CD4-positive, alpha-beta T cell treated with Interleukin-15 for 4 hours (primary cell): ENCODE measurements at places on chromosomes 2 and 18.

DNA sequence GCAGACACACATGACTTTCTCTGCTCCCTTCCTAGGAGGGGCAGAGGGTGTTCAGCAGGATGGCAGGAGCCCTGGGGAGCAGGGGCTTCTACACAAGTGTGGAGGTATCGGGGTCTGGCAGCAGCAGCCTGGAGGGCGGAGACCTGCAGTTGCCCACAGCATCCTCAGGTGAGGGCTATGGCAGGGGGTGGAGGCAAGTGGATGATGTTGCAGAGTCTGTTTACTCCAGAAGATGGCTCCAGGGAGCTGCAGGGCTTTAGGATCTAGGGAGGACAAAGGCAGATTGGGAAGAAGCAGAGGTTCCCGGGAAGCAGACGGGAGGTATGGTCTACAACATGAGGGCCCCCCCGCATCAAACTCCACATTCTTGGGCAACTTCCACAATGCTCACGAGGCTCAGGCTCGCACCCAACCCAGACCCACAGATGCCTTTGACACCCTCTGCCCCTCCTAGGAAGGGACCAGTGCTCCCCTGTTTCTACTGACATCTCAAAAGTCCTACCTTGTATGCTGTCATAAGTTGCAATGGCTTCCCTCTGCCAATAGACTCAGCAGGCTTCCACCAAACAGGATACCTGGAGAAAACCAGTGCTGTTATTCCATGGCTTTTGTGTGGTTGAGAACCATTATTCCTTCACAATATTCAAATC is 12.0 kb upstream of the ATP6V1C2 start:
- no peak for DNase-seq

DNA sequence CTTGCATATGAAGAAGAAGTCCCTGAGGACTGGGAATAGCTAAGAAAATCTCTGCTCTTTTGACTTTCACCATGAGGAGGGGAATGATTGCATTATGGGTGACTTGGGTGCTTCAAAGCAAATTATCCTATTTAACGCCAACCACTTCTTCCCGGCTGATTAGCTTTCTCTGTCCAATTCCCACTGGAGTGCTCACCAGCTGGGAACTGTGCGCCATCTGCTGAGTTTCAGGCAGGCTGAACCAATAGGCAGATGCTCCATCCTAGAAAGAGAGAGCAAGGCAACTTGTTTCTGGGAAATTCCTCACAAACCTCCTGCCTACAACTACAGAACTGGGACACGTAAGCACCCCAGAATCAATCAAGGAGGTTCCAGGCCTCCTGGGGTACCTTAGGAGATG is 49.4 kb downstream of the POLE4 start:
- no peak for DNase-seq

DNA sequence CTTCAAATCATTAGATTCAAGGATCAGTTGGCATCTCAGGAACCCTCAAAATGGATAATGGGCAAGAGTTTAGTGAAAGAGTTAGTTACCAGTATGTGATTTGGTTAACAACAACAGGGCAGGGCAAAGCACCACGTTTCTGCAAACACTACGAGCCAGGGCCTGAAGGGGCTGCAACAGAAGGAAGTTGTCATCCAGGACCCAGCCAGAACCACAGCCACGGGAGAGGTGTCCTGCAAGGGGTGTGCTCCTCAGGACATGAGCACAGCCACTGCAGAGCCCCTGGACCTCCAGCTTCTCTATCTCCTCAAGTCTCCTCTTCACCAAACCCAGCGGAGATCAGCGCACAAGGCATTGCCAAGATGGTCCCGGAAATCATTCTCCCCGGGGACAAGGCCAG is 173.3 kb upstream of the PIEZO2 start:
- DNase-seq, result no peak

GRCh38 chr2:13968811-13969210 is 663.7 kb upstream of the LRATD1 start:
- no peak for DNase-seq

- DNase-seq, result no peak
Observed at GRCh38 chr2:176147800-176148496, 3.4 kb upstream of the HOXD4 start.

GRCh38 chr2:206443735-206444527 is 599 bp downstream of the ADAM23 start:
- no peak for DNase-seq

DNA sequence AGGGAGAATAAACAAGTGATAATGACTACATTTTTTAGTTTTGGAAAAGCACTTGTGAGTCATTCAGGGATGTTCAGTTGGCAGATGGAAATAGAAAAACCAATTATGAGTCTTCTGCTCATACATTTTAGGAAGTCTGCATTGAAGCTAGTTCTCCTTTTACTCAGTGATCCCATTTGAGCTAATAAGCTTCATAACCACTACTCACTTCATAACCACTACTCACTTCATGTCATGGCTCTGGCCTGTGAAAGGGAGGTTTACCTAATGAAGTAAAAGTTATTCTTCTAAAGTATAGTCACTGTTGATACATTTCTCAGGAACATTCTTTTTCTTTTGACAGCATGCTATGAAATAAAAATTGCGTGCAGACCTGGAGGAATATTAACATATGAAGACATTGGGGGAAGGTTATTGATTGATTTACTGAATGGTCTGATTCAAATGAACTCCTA is 948.7 kb downstream of the TSN start:
- DNase-seq, result no peak

DNA sequence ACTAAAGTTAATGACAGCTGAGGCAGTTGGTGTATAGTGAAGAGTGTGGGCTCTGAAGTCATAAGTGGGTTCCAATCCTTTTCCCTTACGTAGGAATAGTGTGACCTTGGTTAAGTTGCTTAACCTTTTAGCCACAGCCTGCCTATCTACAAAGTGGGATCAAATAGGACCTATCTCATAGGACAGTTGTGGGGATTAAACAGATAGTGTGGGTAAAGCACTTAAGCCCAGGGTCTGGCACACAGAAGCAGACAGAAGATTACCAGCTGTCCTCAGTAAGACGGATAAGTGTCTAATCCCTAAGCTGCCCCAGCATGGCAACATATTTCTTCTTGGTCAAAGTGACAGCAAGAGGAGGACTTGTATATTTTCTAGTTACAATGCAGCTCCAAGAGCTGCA is 28.2 kb downstream of the UBE2F start:
- DNase-seq, result no peak

DNA sequence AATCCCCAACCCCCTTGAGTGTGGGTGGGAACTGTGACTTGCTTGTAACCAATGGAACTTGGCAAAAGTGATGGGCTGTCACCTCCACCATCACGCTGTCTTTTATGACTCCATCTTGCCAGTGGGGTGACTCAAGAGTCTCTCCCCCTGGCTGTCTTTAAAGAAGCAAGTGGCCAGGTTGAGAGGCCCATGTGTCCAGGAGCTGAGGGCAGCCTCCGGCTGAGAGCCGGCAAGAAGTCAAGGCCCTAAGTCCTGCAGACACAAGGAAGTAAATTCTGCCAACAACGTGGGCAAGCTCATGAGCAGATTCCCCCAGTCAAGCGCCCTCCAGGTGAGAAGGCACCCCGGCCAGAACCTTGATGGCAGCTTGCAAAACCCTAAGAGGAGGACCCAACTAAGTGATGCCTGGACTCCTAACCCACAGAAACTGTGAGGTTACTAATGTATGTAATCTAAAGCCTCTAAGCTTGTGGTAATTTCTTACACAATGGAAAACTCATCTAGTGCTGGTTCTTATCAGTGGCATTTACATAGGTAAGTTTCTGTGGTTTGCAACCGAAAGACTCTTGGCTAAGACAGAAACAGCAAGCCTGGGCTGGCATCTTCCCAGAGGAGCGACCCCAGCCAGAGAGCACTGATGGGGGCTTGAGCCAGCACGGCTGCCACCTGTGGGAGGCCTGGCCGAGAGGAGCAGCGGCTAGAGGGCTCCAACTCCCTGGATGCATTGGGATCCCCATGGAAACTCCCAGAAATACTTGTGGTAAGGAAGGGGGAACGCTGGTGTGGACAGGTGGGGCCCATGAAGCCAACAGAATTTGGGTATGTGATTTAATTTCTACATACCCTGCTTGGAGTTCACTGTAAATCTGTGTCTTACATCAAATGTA is 49.3 kb downstream of the CIB4 start:
- no peak for DNase-seq

DNA sequence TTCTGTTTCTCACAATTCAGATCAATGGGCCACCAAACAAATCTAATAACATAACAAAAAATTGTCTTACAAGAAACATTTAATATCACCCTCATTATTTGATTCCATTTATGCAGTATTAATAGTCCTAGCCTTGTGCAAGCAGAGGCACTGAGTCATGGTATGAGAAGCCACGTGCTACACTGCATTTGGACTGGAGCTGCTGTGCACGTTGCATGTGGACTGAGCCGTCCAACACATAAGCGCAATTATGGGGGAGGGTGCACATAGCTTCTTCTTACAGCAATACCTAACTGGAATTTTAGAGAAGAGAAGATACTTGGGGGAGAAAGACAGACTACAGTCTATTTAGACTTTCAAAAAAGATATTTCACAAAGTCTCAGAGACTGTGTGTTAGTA is 329.6 kb upstream of the ID2 start:
- DNase-seq, result no peak

- no peak for DNase-seq
Observed at GRCh38 chr18:78576967-78577366, 402.7 kb upstream of the SALL3 start.

GRCh38 chr2:240452462-240453256 is 17.2 kb downstream of the GPC1 start:
- no peak for DNase-seq

- no peak for DNase-seq
Observed at GRCh38 chr2:113406114-113406513, 31.4 kb upstream of the ZNG1B start.

DNA sequence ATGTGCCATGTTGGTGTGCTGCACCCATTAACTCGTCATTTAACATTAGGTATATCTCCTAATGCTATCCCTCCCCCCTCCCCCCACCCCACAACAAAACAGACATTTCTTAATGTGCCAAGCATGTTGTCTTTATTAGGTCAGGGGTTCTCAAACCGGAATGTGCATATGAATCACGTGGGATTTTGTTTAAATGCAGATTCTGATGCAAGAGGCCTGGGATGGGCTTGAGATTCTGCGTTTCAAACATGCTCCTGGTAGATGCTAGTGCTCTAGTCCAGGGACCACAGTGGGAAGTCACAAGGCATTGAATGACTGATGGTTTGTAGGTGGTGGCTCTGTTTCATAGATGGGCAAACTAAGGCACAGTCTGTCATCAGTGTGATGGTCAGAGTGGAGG is 184.7 kb downstream of the SMAD7 start:
- no peak for DNase-seq

DNA sequence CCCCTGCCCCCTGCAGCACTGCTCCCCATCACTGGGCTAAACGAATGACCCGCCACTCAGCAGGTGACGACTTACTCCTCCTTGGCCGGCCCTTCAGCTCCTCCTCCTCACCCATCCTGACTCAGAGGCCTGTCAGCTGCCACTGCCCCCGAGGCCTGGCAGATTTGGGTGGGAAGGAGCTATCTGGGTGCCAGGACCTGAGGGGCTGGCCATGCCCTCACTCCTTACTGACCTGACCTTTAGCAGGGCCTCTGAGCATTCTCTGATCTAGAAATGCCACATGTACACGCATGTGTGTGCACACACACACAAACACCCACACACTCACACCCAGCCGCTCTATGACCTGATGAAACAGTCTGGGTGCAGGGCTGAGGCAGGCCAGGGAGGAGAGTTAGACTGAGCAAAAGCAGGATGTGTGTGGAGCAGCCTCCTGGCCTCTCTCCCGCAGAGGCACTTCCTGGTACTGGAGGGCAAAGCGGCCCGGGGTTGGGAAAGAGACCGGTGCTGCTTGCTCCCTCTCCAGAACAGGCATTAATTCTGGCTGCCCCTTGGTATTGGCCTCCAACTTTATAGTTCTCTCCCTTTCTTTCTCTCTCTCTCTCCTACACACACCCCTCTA is 68.0 kb downstream of the ZFP36L2 start:
- peak; percentile 62 for DNase-seq

- DNase-seq, result no peak
Observed at GRCh38 chr2:139805441-139805840, 1025.3 kb upstream of the NXPH2 start.

DNA sequence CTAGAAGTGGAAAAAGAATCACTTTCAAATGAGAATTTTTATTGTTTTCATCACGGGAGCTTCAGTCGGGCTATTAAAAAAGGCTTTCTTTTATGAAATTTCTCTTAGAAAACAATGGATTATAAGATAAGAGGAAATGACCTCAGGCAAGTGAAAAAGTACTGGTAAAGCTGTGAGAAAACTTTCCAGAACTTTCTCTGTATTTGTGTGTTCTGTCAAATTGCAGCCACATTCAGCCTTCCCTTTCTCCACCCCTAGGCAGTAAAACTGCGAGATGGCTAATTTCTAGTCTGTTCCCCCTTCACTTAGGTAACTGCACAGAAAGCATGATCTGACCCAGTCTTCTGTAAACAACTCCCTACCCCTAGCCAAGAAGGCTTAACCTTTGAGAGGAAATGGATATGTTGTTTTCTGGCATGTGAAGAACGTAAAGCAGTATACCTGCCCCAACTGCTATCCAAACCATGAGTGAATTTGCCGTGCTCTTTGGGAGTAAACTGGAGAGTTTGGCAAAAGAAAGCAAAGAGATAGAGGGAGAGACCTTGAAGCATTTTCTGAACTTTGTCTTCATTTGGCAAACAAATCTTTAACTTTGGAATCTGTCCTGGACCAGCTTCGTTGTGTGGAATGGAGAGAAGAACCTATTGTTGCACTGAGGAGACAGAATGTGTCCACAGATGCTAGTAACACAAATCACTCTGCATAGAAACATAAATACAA is 105.4 kb downstream of the ETAA1 start:
- DNase-seq, result no peak

GRCh38 chr2:12259493-12259892 is 457.2 kb upstream of the TRIB2 start:
- DNase-seq, result no peak

DNA sequence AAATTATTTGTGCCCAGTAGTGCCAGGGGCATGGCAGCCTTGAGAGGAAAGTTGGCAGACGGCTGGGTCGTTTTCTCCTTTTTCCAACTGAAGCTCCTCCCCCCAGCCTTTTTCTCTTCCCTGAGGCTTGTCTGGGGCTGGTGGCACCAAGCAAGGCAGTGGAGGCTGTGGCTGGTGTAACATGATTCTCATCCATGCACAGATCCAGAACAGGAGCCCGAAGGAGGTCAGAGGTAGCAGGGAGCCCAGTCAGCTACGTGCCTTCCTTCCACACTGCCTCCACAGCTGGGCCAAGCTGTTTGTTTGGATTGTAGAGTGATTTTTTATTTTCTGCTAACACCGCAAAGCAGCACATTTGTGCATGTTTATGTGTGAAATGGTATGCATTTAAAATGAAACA is 170.3 kb upstream of the MGAT5 start:
- DNase-seq, result no peak

- DNase-seq, result no peak
Observed at GRCh38 chr2:71926089-71926447, 221.6 kb downstream of the CYP26B1 start.

GRCh38 chr18:25231327-25231691 is 120.7 kb downstream of the ZNF521 start:
- DNase-seq, result no peak

GRCh38 chr2:20571231-20571630 is 79.7 kb downstream of the HS1BP3 start:
- no peak for DNase-seq
